ENCODE measurements at places on chromosomes 11 and 22. TPM values are rescaled to one million over a fixed set of nuclear protein-coding genes. Genes with fewer than 3 reads are reported as not detected.

Gene RFPL2
- total RNA-seq: not detected

Gene CCT8L2
- not detected for total RNA-seq

Gene C22orf31
- not detected for total RNA-seq

Gene PNPLA5
- not detected for total RNA-seq

Gene PRDX5
- 217 TPM for total RNA-seq

Gene GAS2
- 0.87 TPM for total RNA-seq

Gene CELSR1
- 15.7 TPM for total RNA-seq

Gene MDK
- 23.8 TPM for total RNA-seq

Gene NAGA
- 12.3 TPM for total RNA-seq

Gene OR51Q1
- not detected for total RNA-seq

Gene PARVG
- total RNA-seq: 0.22 TPM

Gene KRTAP5-9
- total RNA-seq: not detected

Gene BEST1
- total RNA-seq: not detected

Gene PLEKHB1
- 0.22 TPM for total RNA-seq

Gene APOL3
- total RNA-seq: 95.7 TPM

Gene JAML
- not detected for total RNA-seq

Gene RFPL3
- not detected for total RNA-seq

DNA sequence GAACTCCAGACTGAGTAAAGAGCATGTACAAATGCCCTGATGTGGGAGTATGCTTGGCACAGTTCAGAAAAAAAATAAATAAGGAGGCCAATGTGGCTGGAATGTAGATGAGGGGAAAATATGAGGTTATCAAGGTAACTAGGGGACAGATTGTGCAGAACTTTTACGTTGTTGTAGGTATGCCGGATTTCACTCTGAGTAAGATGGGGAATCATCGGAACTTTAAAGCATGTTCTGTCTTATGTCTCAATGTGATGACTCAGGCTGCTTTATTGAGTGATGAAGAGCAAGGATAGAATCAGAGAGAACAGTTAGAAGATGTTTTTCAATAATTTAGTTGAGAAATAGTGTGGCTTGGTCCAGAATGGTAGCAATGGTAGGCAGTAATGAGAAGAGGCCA is 130.4 kb downstream of the C11orf87 start:
- DNase-seq: no peak

- DNase-seq: no peak
Measured at GRCh38 chr22:39913321-39913720, 12.4 kb downstream of the GRAP2 start.

- peak; percentile 29 for DNase-seq
Measured at GRCh38 chr11:108223348-108224149, 682 bp downstream of the ATM start.

DNA sequence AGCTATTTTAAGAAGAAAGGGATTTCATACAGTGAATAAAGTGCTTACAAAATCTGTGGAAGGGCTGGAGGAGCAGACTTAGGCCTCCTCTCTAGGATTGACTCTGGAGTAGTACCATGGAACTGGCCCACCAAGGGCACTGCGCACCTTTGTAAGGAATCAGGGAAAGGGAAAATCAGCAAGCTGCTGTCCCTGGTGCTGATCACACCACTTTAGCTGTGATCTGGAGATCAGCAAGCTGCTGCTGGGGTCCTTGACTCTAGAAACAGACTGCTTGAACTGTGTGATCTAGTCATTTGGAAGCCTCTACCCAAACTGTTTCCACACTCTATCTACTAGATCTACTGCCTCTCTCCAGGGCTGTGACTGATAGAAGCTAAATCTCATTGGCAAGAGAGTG is 18.4 kb upstream of the TECTA start:
- peak; percentile 14 for DNase-seq

GRCh38 chr11:68381716-68382115 is 69.3 kb downstream of the LRP5 start:
- DNase-seq: peak; percentile 28

DNA sequence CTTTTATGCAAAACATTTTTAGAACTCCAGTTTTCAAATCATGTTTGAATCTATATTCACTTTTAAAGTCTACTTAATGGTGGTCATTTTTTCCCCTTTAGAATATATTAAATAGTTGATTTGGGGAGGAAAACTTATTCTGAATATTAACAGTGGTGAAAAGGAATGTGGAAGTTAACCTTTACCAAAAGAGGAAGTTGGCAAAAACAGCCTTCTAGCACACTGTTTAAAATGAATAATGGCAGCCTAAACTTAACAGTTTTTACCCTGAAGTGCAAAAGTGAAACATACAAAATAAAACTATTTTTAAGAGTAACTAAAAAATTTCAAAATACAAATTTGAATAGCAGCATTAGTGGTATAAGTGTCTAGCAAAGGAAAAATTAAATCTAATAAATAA is 86.4 kb downstream of the GRK3 start:
- no peak for DNase-seq

GRCh38 chr22:44735518-44736428 is 16.6 kb upstream of the ARHGAP8 start:
- peak; percentile 41 for DNase-seq

- no peak for DNase-seq
Measured at GRCh38 chr11:69369945-69370344, 76.0 kb downstream of the MYEOV start.

GRCh38 chr11:43830928-43831440 is 49.6 kb upstream of the ALKBH3 start:
- peak; percentile 98 for DNase-seq

- peak; percentile 0 for DNase-seq
Measured at GRCh38 chr11:111846636-111847035, 24.7 kb downstream of the ALG9 start.

DNA sequence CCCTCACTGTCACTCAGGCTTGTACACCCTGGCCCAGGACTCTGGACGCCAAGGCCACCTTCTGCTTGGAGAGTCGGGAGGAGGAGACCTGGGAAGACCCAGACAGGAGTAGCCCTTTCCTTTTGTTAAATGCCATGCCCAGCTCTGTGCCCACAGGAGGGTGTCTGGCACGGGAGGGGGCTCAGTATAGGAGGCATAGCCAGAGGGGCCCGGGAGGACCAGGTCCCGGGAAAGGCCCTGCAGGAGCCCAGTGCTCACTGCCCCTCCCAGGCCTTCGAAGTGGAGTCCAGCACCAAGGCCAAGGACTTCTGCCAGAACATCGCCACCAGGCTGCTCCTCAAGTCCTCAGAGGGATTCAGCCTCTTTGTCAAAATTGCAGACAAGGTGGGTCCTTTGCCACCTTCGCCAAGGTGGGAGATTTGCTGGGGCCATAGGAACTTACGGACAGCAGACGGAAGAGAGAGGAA is 79.0 kb downstream of the MYO7A start:
- DNase-seq: no peak

DNA sequence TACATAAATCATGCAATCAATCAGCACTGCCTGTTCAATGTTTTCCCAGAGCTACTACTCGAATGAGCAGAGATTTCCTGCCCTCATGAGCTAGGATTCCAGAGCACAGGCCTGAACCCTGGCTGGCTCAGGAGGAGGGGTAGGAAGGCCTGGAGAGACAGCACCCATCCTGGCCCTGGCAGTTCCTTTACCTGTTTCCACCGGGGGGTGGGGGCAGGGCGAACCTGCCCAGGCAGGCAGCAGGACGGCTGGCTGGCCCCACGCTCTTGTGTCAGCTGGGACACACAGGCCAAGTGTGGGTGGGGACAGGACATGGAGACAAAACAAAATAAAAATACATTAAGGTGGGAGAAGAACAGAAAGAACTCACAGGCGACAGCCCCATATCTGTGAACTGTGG is 109.8 kb upstream of the BID start:
- DNase-seq: peak; percentile 9

GRCh38 chr11:102546427-102546826 is 15.9 kb upstream of the MMP7 start:
- no peak for DNase-seq

- peak; percentile 76 for DNase-seq
Measured at GRCh38 chr22:29306835-29307595, 565 bp downstream of the GAS2L1 start.

- DNase-seq: peak; percentile 40
Measured at GRCh38 chr11:69704508-69705253, 859 bp upstream of the FGF19 start.

DNA sequence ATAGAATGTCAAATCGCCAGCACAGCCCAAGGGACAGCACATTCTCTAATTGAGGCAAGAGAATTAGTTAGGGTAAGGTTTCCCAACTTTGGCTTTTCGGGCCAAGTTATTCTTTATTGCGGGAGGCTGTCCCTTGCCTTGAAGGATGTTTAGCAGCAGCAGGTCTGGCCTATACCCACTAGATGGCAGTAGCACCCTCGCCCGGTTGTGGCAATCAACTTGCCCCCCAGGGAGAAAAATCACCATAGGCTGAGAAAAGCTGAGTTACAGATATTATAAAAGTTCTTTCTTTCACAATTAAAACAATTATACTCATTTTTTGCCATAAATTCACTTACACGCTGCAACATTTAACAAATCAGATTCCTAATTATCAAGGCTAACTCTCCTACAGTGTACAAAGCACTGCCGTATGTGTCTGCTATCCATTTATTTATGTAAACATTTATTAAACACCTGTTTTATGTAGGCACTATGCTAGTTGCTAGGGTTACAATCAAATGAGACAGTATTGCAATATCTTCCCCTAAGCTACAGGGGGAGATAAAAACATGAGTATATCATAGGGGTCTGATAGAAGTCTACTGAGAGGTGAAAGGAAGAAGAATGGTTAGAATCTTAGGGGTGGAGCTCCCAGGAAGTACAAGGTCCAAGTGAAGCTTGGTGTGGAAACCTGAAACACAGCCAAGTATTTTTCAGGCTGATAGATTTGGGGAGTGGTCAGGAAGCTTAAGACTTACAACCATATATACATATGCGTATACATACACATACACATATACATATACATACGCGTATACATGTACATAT is 452.3 kb downstream of the RAB38 start:
- peak; percentile 35 for DNase-seq

DNA sequence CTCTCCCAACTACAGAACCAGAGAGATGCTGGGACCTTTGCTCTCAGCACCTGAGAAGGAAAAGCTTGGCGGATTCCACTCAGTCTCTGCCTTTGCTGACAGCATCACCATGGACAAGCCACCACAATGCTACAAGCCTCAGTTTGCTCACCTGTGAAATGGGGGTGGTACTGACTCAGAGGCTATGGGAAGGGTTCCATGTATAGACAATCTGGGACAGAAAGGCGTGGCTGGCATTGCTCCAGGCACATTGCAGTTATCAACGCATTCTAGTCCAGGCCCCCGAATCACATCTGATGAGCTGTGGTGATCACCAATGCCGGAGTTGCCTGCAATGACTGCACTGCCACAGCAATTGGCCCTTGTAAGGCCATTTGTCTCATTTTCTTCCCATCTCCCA is 72.6 kb downstream of the ISX start:
- DNase-seq: no peak

DNA sequence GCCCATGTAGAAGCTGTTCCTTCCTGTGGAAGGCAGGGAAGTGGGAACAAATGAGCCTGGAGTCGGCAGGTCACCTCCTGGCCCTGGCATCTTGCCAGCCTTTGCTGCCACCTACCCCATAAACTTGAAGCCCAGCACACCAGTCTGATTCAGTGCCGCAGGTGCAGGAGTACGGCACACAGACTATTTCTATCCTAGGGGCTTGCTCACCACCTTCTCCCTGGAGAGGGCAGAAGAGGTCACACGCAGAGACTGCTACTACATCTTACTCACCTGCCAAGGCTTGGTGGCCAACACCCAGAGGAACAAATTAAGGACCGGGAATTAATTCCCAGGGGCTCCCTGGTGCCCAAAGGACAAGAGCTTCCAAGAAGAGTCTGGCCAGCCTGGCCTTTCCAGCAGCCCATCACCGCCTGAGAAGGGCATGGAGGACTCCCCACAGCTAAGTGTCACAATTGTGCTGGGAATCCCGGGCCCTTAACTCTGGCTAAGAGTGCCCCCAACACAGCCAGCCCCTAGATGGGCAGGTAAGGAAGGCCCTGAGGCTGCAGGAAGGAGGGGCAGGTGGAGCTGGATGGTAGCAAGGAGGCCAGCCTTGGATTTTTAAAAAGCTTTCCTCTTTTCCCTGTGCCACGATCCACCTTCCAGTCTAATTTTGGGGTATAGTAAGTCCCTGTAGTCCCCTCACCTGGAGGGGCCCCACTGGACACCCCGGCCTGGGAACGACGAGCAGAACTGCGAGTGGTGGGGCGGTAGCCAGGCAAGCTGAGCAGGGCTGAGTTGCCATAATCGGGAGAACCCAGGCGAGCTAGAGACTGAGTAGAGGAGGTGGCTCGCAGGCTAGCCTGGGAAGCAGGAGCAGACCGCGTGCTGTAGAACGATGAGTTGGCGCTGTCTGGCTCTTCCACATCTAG is 6.9 kb downstream of the IL18BP start:
- peak; percentile 45 for DNase-seq

DNA sequence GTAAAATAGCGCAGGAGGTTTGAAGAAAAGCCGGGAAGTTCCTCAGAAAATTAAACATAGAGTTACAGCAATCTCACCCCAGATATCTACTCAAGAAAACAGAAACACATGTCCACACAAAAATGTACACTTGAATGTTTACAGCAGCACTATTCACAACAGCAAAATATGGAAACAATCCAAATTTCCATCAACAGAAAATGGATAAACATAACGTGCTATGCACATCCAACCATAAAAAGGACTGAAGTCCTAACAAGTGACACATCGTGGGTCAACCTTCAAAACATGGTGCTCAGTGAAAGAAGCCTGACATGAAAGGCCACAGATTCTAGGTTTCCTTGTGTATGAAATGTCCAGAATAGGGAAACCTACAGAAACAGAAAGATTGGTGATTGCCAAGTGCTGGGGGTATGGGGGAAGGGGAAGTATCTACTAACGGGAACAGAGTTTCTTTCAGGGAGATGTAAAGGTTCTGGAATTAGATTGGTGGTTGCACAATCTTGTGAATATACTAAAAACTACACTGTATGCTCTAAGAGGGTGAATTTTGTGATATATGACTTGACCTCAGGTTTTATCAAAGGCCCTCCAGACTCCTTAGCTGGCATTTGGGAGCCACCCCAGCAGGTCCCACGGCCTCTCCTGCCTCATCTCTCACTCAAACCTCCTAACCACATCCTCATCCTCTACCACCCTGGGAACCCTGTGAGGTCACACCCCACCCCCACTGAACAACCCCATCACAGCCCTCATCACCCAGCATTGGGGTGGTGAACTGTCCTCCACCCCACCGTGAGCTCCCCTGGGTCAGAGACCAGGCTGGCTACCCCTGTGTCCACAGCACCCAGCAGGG is 69.2 kb upstream of the PRR5 start:
- DNase-seq: no peak

DNA sequence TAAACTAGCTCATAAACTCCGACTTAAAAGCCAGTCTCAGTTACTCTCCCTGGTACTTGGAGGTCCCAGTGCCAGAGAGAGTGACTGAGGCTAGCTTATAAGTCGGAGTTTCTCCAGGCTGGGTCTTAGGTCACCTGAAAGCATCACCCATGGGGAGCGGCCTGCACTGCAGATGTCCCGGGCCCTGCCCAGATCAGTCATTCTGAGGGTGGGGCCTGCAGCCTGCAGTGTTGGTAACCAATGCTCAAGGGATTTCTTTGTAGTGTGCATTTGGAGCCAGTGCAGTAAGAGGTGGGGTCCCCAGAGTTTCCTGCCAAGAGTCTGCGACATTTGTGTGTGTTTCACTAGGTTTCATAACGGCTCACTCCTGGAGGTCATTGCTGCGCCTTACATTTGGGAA is 14.8 kb downstream of the TAB1 start:
- no peak for DNase-seq

- no peak for DNase-seq
Measured at GRCh38 chr11:80822308-80822707, 1381.5 kb upstream of the TENM4 start.

All from lung microvascular endothelial cell (primary cell).